ENCODE measurements at places on chromosomes 2 and 18. TPM values are rescaled to one million over a fixed set of nuclear protein-coding genes. Genes with fewer than 3 reads are reported as not detected.
A peak's percentile ranks its signal among the peaks of the same experiment; 100 is the strongest.

DNA sequence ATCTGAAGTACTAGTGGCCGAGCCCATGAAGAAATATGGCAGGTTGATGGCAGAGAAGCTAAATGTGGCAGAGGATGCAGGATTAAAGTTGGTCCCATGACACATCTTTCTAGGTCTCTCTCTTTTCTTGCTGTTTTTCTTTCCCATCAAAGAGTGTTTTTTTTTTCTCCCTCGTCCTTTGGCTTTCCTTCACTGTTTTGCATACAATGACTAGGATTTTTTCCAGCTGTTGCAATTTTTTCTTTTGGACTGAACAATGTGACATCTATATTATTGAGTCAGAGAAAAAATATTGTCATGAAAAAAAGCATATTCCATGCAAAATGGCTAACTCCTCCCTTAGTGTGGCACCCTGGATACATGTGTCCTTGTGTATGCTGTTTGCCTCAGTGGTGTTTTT, 939.5 kb upstream of the FANCL start:
- DNase-seq = no peak

- no peak for DNase-seq
Measured at GRCh38 chr2:159614534-159615366, 1.6 kb downstream of the BAZ2B start.

GRCh38 chr18:10688766-10689165, 162.9 kb downstream of the NAPG start:
- DNase-seq = no peak

DNA sequence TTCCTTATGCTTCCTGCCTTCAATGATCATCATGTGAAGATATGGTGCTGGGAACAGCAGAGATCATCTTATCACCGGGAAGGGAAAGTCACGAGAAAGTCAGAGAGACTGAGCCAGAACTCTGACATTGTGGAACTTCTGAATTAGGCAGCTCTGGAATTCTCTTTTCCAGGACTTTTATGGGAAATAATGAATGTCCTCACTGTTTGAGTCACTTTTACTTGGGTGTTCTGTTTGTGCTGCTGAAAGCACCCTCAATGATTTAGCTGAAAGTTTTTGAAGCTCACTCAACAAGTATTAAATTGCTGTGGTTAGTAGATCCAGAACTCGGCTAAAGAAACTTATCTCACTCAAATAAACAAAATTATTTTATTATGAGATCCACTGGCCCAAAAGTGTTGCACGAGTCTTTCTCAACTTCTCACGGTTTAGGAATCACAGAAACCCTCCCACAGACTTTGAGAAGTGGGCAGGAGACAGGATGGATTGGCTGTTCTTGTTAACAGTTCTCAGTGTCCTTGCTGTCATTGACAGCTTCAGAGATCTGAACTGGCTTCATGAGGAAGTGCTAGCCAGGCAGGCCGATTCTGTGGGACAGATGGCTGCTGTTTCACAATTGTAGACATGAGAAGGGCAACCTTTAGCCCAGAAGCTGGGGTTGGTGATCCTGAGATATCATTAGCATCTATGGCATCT, 26.4 kb upstream of the ATRAID start:
- no peak for DNase-seq

- DNase-seq = no peak
Measured at GRCh38 chr18:24868311-24868710, 407.9 kb downstream of the HRH4 start.

DNA sequence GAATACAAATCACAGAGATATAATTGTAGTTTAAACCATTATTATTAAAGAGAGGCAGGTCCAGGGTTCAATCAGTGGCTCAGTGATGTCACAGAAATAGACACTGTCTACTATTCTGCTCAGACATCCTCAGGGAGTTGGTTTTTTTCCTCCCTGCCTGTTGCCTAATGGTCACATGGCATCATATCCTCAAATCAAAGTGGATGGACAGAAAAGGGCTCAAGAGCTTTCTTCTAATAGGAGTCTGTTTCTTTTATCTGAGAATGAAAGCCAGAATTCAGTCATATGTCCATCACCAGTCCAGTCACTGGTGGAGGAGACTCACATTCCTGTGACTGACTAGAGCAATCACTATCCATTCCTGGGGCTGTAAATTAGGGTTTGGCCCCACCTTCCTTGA, 27.9 kb upstream of the EPC2 start:
- no peak for DNase-seq

- DNase-seq = no peak
Measured at GRCh38 chr2:219221957-219222518, 3.3 kb upstream of the ABCB6 start.

DNA sequence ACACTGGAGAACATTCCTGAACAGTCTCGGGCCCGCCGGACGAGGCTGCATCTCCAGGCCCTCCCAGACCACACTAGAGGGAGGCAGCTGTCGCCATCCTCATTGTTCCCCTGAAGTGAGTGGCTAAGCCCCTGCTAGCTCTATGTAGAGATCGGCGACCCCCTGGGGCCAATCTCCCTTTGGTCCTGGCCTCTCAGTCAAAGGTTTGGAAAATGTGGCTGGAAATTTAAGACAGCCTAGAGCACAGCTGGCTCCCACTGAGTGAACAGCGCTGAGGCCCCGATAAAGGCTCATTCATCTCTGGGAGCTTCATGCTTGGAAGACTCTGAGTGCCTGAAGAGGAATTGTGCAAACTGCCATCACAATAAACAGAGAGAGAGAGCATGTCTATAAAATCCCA, 360.3 kb downstream of the CLIP4 start:
- DNase-seq = no peak

- DNase-seq = no peak
Measured at GRCh38 chr2:177812713-177813396, 259.7 kb downstream of the PDE11A start.

- no peak for DNase-seq
Measured at GRCh38 chr2:49585921-49586320, 431.6 kb upstream of the FSHR start.

- peak; percentile 20 for DNase-seq
Measured at GRCh38 chr2:227783404-227784138, 30.1 kb upstream of the CCL20 start.

DNA sequence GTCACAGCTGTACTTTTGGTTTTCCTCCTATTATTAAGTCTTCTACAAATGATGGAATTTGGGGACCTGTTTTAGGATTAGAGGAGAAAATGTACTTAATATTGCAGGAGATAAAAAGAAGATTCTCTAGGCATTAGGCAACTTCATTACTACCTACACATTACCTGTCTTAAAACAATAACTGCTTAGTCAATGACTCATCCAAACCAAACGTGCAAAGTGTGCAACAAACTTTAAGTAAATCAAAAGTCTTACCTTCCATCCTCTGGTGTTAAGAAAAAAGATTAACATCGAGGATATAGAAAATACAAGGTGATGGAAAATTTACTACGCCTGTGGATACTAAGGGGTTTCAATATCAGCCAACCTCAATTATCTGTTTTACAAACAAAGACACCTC, 285.3 kb upstream of the KYNU start:
- DNase-seq = no peak

GRCh38 chr2:179181002-179181401, 83.6 kb downstream of the SESTD1 start:
- DNase-seq = no peak

DNA sequence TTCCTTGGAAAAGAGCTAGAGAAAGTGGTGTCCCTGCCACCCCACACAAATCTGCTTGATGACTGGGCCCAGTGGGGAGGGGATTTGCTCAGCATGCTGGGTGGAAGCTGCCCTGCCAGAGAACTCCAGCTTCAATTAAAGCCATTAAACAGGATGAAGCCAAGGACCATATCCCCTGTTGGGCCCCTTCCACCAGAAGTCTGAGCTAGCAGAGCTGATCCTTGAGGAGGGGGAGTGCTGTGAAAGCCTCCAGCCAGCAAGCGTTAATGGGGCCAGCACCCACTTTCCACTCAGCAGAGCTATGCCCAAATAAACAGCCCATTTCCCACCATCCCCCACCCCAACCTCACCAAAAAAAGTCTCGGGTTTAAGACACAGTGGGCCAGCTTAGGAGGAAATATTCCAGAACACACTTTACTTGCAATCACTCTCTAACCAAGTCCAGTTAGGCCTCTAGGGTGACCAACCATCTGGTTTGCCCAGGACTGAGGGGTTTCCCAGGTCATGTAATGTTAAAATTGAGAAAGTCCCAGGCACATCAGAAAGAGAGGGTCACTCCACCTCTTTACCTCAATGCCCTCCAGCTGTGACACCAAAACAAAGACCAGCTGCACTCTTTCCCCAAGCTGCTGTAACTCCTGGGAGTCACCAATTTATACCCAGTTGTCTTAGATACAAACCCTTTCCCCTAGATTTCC, 132.3 kb downstream of the FOXI3 start:
- DNase-seq = no peak

GRCh38 chr2:203399031-203399430, 70.8 kb downstream of the ABI2 start:
- DNase-seq = no peak

DNA sequence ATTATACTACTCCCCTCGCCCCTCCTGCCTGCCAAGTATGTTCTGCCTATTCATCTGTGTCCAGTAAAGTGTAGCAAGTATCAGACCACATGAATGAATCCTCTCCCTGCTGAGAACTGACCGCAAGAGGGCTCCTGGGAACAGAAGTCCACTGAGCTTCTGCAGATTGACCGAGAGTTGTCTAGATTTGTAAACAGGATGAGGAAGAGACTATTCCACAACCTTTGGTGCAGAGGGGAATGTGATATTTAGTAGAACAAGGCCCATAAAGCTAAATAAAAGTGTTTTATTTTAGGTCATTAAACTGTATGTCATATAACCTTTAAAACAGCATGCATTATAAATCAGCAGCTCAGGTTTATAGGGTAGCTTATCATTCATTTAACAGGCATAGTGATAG, 377.0 kb downstream of the DCC start:
- DNase-seq = no peak

- DNase-seq = no peak
Measured at GRCh38 chr2:159959136-159959535, 103.3 kb downstream of the PLA2R1 start.

SPHKAP gene
- not detected for total RNA-seq

IL36G gene
- not detected for total RNA-seq

TRIM54 gene
- 0.24 TPM for total RNA-seq

DNAH6 gene
- 0.21 TPM for total RNA-seq

KCNG2 gene
- total RNA-seq = not detected

RNF152 gene
- 0.42 TPM for total RNA-seq

SFT2D3 gene
- 4.4 TPM for total RNA-seq

AQP12A gene
- not detected for total RNA-seq

VWC2L gene
- not detected for total RNA-seq

Measured in activated naive CD8-positive, alpha-beta T cell treated with anti-CD3 and anti-CD28 coated beads for 36 hours (primary cell).